Suppressor macrophage (primary cell): ENCODE measurements at places on chromosomes 11 and 22.

- DNase-seq, result no peak
Observed at GRCh38 chr22:49586244-49586748, 241.4 kb downstream of the BRD1 start.

GRCh38 chr22:36565159-36565507 lies 36.2 kb upstream of the EIF3D start:
- DNase-seq, result no peak

GRCh38 chr11:24622262-24622661 lies 125.4 kb downstream of the LUZP2 start:
- DNase-seq, result no peak

GRCh38 chr11:47977623-47978022 lies 2.7 kb upstream of the PTPRJ start:
- DNase-seq, result no peak

DNA sequence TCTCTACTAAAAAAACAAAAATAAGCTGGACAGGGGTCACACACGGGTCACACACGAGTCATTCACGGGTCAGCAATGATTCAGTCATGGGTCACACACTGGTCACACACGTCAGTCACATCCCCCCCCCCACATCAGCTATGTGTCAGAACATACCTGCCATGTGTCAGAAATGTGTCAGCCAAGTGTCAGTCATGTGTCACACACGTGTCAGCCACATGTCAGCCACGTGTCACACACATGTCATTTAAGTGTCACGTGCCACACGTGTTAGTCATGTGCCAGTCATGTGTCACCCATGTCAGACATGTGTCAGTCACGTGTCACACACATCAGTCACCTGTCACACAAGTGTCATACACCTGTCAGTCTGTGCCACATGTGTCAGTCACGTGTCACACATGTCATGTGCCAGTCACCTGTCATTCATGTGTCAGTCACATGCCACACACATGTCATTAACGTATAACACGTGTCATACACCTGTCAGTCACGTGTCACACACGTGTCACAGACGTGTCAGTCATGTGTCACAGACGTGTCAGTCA lies 28.7 kb upstream of the MMP20 start:
- DNase-seq, result no peak

GRCh38 chr11:1052133-1053011 lies 15.9 kb upstream of the MUC6 start:
- no peak for DNase-seq

DNA sequence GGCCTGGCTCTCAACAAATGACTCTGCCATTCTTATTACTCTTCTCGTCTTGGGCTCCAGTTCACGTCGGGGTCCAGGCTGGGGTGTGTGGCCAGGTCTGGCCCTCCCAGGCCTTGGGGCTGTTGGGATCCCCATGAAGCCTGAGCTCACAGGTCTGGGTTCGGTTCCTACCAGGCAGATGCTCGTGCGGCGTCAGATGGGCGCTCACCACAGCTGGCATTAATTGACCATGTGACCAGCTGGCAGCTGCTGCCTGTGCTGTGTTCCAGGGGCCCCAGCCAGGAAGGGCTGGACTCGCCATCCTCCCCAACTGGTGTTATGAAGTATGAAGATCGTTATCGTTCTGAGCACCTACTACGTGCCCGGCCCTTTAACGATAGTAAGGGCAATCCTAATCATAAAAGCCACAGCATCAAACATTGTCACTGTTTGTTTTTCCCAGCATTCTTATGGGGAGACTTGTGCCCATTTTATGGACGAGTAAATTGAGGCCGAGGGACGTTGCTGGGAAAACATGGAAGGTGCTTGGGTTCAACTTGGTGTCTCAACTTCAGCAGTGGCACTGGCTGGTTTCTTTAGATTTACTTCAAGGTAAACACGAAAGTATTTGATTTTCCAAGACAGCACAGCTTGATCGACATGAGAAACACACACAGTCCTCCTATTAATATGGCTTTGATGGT lies 26.8 kb upstream of the CACNG2 start:
- DNase-seq, result no peak

- no peak for DNase-seq
Observed at GRCh38 chr11:120565466-120566155, 54.1 kb downstream of the GRIK4 start.

- no peak for DNase-seq
Observed at GRCh38 chr11:78199015-78199652, 10.4 kb downstream of the USP35 start.
